Activated CD8-positive, alpha-beta memory T cell treated with anti-CD3 and anti-CD28 coated beads for 4 hours (primary cell): ENCODE measurements at places on chromosomes 16 and 17.

DNA sequence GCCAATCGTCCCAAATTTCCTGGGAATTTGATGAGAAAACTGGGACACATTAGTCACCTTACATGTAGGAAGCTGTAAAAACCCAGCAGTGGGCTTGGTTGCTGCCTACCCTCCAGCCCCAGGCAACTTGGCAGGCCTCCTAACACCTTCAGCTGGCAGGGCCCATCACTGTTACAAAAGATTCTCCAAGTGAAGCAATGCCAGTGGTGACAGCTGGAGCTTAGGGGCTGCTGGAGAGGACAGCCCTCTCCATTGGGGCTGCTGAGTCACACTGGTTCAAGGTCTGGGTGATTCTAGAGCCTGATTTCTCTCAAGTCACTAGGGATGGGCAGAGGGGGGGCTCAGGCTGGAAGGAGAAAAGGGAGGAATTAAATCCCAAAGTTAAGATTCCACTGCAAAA is 180.6 kb downstream of the COPRS start:
- no peak for DNase-seq

GRCh38 chr16:5412731-5413130 is 315.1 kb upstream of the EEF2KMT start:
- DNase-seq: no peak

- DNase-seq: no peak
These were observed 795.1 kb upstream of the CDH8 start for GRCh38 chr16:62831235-62831850.

- DNase-seq: no peak
These were observed 11.4 kb upstream of the DUS1L start for GRCh38 chr17:82076785-82077591.

GRCh38 chr16:54324716-54325115 is 38.1 kb upstream of the IRX3 start:
- no peak for DNase-seq
